ENCODE measurements at places on chromosomes 16 and 17.

GRCh38 chr17:77332981-77333685, 192.4 kb downstream of the SEC14L1 start:
- no peak for DNase-seq

- DNase-seq, result no peak
Measured at GRCh38 chr17:28716740-28717577, 709 bp downstream of the RAB34 start.

- no peak for DNase-seq
Measured at GRCh38 chr17:78714534-78714933, 67.5 kb downstream of the CYTH1 start.

DNA sequence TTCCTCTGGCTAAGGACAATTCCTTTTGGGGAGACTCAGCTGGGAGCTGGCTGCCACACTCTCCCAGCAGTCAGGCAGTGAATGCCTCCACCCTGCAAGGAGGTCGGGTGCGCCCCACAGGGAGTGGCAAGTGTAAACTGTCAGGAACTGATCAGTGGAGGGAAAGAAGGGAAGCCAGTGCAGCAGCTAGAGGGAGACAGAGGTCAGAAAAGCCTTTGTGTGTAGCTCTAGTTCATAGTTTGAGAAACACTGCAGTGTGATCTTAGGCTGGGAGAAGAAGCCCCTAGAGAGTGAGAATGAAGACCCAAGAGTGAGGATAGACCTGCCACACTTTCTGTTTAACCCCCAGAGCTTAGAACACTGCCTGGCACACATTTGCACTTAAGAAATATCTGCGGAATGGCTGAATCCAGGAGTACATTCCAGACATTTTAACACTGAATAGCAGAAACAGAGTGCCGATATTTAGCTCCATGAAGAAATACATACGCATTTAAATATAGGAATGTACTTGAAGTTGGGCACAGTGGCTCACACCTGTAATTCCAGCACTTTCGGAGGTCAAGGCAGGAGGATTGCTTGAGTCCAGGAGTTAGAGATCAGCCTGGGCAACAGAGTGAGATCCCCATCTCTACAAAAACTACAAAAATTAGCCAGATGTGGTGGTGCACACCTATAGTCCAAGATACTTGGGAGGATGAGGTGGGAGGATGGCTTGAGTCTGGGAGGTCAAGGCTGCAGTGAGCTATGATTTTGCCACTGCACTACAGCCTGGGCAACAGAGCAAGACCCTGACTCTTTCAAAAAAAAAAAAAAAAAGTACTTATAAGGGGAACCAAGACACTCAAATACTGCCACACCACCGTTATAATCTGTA, 11.1 kb upstream of the SLC5A11 start:
- no peak for DNase-seq

- no peak for DNase-seq
Measured at GRCh38 chr16:56798955-56799354, 66.1 kb upstream of the SLC12A3 start.

DNA sequence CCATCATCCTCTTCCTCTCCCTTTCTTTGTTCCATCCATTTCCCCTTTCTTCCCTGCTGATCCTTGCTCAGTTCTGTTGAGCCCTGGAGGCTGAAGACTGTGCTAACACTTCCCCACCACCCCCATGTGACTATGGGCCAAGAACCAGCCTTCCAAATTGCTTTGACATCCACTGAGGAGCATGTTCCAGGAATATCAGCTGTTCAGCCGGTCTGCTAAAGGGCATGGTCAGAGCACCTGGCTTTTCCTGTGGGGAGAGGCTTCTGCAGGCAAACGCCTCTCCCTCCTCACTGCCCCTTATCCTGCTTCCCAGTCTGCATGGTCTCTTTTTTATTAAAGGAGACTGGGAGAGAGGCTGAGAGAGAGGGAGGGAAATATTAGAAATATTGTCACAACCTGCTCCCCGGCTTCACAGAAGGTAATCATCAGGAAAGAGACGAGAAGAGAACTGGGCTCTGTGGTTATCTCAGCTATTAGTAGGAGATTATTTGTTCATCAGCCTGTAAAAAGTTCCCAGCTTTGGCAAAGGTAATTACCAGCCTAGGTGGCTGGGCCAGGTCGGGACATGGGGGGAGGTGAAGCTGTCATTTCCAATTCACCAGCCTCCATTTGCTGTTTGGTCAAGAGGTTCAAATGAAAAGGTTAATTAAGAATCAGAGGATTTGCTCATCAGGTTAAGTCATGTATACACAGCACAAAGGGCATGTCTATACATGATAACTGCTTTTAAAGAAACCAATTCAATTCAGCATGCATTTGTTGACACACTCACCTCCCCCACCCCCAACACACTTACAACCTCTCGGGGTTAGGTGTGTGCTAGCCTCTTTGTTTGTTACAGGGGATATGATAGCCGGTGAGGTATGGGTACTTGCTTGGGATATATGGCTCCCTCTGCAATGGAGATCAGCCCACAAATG, 83.7 kb upstream of the CRHR1 start:
- no peak for DNase-seq

DNA sequence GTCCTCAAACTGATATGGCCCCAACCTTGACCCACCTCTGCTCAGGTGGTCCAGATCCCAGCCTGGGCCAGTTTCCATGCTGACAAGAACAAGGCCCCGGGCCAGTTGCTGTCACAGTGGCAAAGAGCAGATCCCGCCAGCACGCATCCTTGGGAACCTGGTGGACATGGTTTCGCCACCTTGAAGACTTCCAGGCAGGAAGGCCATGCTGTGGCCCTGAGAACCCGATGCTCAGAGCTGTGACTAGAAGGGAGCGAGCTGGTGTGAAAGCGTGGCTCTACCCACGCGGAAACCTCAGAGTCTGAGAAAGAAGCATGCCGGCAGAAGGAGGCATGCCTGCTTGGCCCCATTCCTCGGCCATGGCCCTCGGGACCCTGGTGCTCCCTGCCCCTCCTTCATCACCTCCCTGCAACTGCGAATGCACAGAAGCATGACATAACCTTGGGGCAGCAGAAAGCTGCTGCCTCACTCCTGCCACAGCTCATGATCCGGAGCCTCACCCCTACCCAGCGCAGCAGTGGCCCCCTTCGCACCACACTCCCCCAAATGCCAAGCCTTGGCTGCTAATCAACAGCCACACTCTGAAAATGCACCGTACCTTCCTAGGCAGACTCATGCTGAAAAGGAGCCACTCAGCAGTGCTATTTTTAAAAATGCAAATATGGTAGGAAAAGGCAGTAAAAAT, 33.2 kb downstream of the UBE2O start:
- DNase-seq, result no peak

- DNase-seq, result no peak
Measured at GRCh38 chr16:77273815-77274214, 74.6 kb downstream of the SYCE1L start.

DNA sequence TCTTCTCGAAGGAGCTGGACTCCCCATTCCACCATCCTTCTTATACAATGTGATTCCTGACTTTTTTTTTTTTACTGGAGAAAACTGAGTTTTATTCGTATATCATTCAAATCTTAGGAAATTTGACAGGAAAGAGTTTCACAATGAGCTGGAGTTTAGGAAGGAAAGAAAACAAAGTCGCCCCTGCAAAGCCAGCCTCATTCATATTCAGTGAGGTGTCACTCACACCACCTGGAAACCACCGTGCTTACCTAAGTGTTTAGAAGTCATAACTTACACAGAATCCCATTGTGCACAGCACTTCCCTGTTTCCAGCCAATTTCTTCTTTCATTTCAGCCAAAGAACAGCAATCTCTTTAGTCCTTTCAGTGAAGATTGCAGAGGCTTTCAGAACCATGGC, 90.3 kb upstream of the CHMP6 start:
- DNase-seq, result no peak

DNA sequence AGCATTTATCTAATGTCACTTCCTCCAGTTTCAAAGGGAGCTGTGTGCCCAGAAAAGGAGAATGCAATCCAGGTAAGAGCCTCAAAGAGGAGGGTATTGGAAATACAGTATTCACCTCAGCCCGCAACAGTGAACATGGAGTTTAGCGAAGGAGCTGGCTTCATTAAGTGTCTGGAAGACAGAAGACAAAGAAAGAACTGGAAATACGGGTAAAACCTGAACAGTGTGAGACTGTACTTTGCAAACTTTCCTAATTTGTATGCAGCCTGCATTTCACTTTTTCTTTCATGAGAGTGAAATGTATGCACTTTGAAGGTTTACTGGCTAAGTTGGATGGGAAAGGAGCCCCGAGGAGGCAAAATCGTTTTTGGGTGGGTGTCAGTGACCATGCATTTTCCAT, 478.4 kb downstream of the HS3ST3B1 start:
- no peak for DNase-seq

GRCh38 chr16:80802138-80802537, 2.3 kb downstream of the CDYL2 start:
- no peak for DNase-seq

- no peak for DNase-seq
Measured at GRCh38 chr17:36629970-36630502, 28.7 kb downstream of the MRM1 start.

- no peak for DNase-seq
Measured at GRCh38 chr17:79109584-79109983, 35.0 kb downstream of the ENGASE start.

DNA sequence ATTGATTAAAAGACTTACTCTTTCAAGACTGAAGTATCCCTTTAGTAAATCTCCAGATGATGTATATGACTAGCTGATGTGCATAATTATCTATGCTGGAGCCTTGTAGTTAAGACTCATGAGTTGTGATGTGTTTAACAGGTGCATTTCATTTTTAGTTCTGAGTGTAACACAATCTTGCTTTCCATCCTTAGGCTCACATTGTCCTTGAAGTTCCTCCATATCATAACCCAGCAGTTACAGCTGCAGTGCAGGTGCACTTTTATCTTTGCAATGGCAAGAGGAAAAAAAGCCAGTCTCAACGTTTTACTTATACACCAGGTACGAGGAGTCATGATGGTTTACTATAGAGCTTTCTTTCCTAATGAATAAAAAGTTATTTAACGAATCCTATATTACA, 52.9 kb downstream of the ESRP2 start:
- no peak for DNase-seq

DNA sequence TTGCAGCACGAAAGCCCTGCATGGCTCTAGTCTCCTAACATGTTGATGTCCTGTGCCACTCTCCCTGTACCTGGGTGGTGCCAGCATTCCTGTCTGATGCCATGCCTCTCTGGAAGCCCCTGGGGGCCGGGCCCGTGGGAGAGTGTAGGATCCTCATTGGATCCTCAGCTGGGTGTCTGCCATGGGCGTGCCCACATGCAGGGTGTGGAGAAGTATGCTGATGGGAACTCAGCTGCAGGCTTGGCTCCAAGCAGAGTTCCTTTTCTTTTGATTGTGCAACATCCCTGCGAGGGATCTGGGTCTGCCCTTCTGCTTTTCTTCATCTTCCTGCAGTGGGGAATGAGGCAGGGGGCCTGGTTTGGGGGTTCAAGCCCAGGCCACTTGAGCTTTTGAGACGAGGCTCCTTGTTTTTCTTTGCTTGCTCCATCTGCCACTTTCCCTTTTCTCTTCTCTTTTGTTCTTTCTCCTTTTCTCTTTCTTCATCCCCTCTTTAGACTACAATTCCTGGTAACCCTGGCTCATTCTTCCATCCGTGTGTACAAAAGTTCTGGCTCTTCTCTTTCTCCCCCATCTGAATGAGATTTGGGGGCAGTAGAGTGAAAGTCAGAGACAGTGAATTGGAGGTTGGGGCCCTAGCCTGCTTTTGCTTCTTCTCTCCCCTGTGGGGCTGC, 32.9 kb downstream of the KSR1 start:
- DNase-seq, result no peak

GRCh38 chr17:80820331-80820730, 171.3 kb upstream of the CHMP6 start:
- DNase-seq, result no peak

DNA sequence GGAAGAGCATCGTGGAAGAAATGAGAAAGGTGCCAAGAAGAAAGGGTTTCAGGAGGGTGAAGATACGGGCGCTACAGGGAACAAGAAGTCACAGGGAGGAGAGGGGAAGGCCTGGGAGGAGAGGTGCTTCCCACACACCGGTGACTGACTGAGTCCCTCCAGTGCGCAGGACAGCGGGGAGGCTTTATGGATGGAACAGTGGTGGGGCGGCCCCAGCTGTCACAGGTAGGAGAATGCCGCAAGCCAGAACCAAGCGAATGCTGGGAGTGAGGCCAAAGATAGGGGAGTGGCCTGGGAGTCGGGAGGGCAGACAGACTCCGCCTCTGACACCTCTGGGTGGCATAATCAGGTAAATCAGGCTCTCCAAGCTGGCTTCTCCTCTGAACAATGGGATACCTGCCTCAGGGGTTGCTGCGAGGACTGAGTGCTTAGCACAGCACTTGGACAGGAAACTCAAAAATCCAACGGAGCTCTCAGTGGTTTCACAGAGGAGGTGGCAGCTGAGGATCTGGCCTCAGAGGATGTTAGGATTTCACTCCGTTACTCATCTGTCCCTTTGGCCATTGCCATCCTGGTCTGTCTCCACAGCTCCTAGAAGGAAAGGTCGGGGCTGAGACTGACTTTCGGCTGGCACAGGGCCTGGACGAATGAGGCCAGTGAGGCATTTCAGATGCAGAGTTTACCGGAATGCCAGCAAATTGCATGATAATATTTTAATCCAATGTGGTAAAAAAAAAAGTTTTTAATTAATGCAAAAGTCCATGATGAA, 717 bp upstream of the CNP start:
- no peak for DNase-seq

DNA sequence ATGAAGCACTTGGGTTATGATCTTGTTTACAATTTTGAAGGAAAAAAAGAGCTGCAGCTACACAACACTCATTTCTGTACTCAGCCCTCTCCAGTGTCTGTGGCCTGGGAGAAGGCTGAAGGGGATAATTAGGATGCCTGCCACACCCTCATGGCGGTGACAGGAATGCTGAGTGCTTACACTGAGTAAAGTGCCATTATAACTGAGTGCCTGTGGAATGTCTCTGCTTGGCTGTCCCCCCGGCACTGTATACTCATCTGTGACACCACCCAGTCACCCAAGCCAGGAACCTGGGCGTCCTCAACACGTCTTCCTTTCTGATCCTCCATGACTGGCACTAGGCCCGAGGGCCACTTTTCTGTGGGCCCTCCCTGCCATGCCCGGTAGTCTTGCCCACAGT, 3.5 kb upstream of the MRPL38 start:
- DNase-seq, result no peak

GRCh38 chr17:78484271-78485246, 92.6 kb downstream of the DNAH17 start:
- DNase-seq, result peak; percentile 56

- DNase-seq, result no peak
Measured at GRCh38 chr17:79563237-79564013, 47.4 kb downstream of the RBFOX3 start.

GRCh38 chr17:15095935-15096334, 169.2 kb downstream of the PMP22 start:
- DNase-seq, result no peak

DNA sequence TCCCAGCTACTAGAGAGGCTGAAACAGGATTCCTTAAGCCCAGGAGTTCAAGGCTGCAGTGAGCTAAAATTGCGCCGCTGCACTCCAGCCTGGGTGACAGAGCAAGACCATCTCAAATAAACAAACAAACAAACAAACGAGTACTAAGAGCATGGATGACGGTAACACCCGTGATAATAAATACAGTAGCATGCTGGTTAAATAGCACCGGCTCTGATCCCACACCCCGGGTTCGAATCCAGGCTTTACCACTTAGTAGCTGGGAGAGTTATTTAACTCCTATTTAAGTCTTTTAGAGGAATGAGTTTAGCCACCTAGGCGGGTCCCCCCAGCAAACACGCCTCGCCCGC, 301 bp upstream of the METTL22 start:
- DNase-seq, result no peak

Measured in GM18507 (cell line).